Kidney epithelial cell (primary cell): ENCODE measurements at places on chromosomes 12 and 14.
A peak's percentile ranks its signal among the peaks of the same experiment; 100 is the strongest.

- DNase-seq, result no peak
Measured at GRCh38 chr14:77043177-77043983, 14.9 kb upstream of the IRF2BPL start.

DNA sequence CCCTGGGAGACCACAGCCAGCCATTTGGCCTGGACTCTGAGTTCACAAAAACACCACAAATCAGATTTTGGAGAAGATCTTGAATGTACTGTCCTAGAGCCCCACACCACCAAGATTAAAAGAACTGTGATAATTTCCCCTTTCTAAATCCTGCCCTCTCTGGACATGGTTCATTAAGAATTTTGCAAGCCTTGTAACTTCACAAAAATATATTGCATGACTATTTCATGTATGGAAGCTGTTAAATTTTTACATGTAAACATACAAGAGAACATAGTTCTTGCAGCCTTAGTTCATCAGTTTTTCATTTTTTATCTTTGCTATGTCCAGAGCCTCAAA, 97.0 kb downstream of the SCARB1 start:
- DNase-seq, result no peak

- no peak for DNase-seq
Measured at GRCh38 chr12:98355933-98356332, 159.5 kb upstream of the TMPO start.

GRCh38 chr12:106127338-106128126, 11.2 kb downstream of the NUAK1 start:
- no peak for DNase-seq

GRCh38 chr12:76480796-76481195, 78.8 kb downstream of the OSBPL8 start:
- no peak for DNase-seq

DNA sequence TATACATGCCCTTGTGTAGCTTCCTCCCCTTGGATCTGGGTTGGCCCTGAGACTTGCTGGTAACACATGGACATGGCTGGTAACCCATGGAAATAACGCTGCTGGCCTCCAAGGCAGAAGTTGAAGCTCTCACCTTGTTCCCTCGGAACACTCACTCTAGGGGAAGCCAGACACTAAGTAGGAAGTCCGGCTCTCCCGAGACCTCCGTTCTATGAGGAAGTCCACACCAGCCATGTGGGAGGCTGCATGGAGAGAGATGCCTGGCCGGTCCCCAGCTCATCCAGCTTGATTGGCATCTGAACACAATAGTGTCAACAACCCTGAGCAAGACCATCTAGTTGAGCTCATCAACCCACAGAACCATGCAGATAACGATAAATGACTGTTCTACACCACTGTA, 39.7 kb upstream of the VRK1 start:
- no peak for DNase-seq

GRCh38 chr14:78316786-78317185, 146.6 kb downstream of the NRXN3 start:
- DNase-seq, result no peak

- no peak for DNase-seq
Measured at GRCh38 chr12:65414526-65414925, 136.0 kb downstream of the MSRB3 start.

- DNase-seq, result no peak
Measured at GRCh38 chr14:101828046-101828445, 66.5 kb downstream of the PPP2R5C start.

- DNase-seq, result no peak
Measured at GRCh38 chr12:109489955-109490565, 12.6 kb downstream of the UBE3B start.

DNA sequence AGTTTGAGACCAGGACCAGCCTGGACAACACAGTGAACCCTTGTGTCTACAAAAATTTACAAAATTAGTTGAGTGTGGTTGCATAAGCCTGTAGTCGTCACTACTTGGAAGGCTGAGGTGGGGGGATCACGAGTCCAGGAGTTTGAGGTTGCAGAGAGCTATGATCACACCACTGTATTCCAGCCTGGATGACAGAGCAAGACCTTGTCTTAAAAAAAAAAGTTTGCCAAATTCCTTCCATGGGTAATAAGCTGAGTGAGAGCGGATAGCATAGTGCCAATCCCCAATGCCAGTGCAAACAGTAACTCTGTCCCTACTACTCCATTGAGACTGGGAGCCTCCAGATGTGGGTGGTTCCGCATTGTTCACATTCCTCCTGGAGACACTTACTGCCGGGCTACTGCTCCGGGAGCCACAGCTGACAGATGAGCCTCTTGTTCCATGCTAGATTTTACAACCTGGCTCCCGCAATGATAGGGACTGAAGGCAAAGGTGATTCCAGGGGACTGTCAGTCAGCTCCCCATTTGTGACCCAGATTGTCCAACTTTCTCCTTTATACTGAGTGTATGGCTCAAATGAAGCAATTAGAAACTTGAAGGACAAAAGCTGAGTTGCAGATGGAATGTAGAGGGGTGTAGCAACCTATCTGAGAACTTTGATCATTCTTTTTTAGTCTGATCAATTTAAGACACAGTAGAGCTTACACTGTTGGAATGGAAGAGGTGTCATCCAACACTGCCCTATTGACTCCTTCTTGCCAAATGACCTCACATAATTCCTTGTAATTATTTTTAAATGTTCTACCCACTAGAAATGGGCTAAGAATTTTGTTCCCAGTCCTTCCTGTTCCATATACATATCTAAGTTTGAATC, 13.4 kb upstream of the FRMD6 start:
- DNase-seq, result no peak

- peak; percentile 93 for DNase-seq
Measured at GRCh38 chr14:95255487-95255886, 64.2 kb downstream of the CLMN start.

GRCh38 chr14:88818018-88818417, 6.4 kb upstream of the TTC8 start:
- DNase-seq, result no peak

DNA sequence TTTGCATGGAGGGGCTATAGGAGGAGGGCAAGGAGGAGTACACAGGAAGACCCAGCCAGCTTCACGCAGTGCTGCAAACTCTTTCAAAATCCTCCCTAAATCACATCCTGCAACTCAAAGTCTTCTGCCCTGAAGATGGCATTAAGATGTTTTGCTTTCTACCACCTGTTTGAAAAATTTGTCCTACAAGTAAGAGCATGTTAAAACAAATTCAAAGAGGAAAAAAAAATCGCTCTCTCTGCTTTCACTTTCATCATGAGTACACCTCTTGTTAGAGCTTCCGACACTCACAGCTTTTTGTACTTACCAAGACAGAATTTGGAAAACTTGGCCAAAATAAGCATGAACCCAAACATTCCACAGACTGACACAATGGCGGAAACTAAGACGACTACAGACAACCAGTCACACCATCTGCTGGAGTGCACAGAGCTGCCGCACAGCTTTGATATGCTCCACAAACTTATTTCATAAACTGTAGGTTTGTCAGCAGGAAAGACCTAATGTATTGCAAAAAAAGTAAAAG, 21.3 kb downstream of the GCH1 start:
- DNase-seq, result no peak

DNA sequence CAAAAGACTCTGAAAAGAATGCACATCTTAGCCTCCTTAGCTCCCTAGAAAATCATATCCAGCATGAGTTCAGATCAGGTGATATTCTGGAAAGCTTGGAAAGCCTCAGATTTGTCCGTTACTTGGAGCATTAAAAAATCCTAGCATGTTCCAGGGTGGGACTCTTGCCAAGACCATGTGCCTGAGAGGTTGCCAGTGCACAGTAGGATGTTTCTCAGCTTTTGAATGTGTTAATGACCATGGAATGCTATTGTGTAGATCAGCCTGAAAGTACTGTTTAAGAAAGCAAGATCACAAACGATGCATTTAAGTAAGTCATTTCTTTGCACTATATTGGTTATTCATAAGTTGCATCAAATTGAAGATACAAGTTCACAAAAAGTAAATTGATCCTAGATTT, 230.5 kb downstream of the ETNK1 start:
- no peak for DNase-seq

GRCh38 chr12:113838896-113839295, 127.2 kb downstream of the RBM19 start:
- no peak for DNase-seq

- DNase-seq, result no peak
Measured at GRCh38 chr12:51980051-51980808, 26.5 kb upstream of the TAMALIN start.

GRCh38 chr14:74505831-74506230, 12.3 kb downstream of the ISCA2 start:
- DNase-seq, result no peak

DNA sequence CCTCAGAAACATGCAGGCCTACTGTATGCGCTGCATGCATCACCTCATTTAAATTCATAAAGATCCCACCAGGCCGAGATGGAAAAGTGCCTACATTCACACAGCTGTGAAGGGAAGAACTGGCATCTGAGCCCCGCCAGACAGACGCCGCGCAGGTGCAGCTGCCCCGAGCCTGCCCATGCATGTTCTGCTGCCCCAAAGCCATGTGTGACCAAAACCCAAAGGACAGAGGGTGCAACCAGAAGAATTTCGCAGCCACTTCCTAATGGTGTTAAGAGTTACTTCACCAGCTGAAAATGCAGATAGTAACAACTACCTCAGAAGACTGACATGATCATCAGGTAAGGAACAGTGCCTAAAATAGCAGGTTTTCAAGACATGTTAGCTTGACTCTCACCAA, 13.5 kb upstream of the KRT8 start:
- no peak for DNase-seq

DNA sequence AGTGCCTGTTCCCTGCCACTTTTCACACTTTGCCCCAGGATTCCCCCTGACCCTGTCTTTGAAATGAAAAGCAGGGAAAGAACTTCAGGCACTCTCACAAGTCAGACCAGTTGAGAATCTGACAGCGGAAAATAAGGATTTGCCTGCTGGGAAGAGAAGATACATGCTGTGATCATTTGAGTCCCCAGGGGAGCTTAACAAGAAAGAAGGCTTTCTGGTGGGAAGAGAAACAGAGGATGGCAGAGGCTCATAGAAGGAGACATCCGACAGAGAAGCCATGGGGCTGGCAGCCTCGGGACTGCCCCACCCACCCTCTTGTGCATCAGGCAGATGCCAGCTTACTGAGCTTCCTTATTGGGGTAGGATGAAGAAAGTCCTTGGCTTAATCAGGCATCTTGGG, 11.9 kb downstream of the TTC9 start:
- no peak for DNase-seq

- DNase-seq, result no peak
Measured at GRCh38 chr14:69989622-69990021, 110.4 kb downstream of the SMOC1 start.

GRCh38 chr12:106889326-106889725, 66.4 kb upstream of the TMEM263 start:
- no peak for DNase-seq

DNA sequence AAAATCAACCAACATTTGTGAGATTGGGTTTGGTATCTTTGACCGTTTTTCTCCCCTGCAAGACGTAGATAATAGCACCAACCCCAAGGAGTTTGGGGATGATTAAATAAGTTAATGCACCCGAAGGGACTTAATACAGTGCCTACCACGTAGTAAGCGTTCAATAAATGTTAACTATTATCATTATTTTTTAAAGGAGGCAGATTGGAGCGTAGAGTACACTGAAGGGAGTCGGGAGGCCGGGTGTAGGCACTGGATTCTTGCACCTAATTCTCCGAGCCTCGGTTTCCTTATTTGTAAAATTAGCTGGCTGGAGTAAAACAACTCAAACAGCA, 367 bp upstream of the FRS2 start:
- no peak for DNase-seq

DNA sequence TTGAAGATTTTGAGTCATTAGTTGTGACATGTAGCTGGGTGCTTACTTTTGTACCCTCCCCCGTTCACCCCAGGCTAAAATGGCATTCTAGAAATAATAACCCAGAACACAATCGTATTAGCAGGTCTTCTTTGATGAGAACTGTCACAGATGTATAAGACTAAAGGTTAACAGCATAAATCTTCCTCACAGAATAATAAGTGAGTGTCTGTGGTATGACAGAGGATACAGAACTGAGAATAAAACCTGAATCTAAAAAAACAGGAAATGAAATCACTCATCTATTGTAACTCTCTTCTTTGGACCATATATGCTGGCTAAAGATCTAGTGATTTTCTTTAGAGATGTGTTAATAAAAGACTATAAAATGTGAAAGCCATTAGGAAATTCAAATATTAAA, 746.6 kb downstream of the LRFN5 start:
- DNase-seq, result no peak

DNA sequence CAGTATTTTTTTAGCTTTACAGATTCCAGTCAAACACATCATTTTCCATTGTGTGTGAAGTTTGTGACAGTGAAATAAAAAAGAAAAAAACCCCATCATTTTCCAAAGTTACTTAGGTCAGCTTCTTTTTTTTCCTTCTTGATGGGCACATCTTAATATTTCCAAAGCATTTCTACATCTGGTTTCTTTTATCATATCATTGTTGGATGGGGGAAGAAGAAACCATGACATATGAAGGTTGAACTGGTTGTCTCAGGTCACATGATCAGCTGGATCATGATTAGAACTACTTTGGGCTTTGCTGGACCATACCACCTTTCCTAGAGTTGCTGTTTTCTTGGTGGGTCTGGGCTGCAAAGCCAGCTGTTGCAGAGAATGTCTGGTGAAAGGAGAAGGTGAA, 59.8 kb downstream of the FOS start:
- DNase-seq, result no peak

GRCh38 chr14:87873741-87874140, 119.2 kb downstream of the GALC start:
- no peak for DNase-seq

- DNase-seq, result peak; percentile 12
Measured at GRCh38 chr12:39505023-39505422, 62.1 kb upstream of the KIF21A start.

DNA sequence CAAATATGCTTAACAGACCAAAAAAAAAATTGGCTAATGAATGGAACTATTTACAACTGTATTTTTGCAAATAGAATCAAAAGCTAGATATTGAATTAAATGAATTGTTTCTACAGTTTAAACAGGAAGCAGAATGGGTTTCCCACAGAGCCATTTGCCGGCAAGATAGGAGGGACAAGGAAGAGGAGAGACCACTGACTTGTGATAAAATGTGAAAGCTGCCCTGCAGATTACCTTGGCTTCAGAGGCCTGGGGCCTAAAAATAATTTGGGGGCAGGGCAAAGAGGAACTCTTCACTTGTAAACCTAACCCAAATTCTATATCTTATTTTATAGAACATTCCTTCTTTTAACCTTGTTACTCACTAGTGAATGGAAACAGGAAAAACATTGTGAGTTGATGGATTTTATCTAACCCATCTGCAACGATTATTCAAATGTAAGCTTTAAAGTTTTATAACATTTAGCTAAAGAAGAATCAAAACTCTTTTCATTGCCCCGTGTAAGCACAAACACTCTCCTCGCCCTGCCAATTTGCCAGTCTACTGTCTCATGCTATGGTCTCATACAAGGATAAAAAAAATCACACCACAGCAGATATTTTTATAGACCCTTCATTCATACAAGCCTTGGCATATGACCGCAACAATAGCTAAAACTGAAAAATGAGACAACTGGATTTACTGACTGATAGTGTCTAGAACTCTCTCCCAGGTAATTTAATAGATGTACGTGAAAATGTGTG, 49.5 kb upstream of the MDM1 start:
- no peak for DNase-seq

GRCh38 chr14:98579140-98579539, 692.9 kb downstream of the BCL11B start:
- DNase-seq, result no peak

GRCh38 chr14:63524537-63525155, 18.5 kb downstream of the PPP2R5E start:
- DNase-seq, result peak; percentile 53

GRCh38 chr14:91873471-91874415, 6.4 kb upstream of the TC2N start:
- DNase-seq, result peak; percentile 61

- no peak for DNase-seq
Measured at GRCh38 chr14:20622816-20623291, 18.6 kb downstream of the OR6S1 start.
